ENCODE measurements at places on chromosomes 6 and 20.
A peak's percentile ranks its signal among the peaks of the same experiment; 100 is the strongest.

DNA sequence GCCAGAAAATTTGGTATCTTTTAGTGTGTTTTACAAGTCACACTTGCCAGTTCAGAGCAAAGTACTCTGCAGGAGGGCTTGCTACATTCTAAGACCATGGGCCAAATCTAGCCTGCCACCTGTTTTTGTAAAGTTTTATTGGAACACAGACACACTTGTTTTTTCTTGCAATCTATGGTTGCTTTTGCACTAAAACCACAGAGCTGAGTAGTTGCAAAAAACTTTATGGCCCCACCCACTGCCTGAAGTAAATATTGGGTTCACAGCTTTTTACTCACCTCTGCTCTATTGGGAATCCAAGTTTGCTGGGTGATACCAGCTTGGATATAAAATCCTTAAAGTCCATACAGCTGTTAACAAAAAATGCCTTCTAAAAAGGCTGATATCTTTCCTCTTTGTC lies 109.0 kb downstream of the ZFP64 start:
- no peak for DNase-seq

DNA sequence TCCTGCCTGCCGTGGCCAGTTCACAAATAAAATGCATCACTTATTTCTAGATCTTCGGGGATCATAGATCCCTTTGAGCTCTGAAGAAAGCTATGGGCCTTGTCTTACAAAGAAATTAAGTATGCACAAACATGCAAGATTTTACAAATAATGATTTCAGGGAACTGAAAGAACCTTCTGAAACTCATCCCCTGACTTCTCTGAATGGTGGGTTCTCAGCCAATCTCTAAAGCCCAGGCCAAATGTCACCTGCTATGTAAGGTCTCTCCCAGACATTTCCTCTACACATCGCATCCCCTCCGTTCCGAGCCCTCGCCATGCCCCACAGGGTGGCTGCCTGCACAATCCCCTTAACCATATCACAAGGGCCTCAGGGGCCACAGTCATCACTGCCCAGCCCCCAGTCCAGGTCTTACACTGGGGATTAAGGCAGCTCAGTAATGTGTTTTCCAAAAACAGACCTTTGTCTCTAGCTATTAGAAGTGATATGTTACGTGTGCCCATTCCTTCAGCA lies 16.1 kb upstream of the ANKRD60 start:
- no peak for DNase-seq

DNA sequence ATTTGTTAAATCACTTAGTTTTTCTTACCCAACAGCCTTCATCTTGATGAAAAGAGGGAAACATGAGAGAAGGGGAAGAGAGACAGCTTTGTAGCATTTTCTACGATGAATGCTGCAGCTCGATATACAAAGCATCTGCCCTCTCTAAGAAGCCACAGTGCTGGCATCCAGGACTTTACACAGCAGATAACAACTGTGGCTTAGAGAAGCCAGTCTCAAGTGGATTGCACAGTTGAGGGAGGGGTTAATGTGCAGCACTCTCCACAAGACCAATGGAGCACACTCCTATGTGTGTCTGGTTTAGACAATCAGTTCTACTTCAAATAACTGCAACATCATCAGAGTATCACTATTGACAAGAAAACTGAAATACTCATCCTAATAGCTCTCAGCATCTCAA lies 5.8 kb downstream of the C6orf120 start:
- DNase-seq: no peak

- DNase-seq: peak; percentile 44
Measured at GRCh38 chr6:149488815-149489214, 4.0 kb upstream of the ZC3H12D start.

DNA sequence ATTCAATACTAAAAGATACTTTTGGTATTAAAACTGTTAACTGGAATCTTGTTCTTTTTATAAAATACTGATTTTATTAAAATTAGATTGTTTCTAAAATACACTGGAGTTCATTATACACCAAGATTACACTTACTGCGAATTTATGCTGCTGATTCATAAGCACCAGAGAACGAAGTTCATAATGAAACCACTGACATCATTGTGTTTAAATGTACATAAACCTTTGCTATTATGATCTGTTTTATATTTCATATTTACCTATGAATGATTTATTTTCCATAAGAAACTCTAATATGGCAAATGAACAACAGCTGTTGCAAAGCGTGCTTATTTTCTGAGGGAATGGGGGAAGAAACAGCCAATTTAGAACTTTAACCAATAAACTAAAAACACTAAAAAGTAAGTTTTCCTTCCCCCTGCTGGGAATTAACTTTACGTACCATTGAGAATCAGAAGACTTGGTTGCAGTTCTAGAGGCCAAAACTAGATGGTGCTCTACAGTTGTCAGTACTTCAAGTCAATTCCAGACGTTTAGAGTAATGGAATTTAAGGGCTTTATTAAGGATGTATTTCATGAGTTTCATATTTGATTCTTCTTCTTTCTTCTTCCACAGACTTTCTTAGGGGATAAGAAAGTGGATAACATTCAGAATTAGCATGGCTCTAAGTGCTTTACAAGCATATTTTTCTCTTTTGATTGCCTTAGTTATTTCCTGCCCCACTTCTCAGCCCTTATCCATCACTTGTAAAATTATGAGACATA lies 30.8 kb upstream of the COL19A1 start:
- no peak for DNase-seq

GRCh38 chr6:17740559-17741220 lies 34.0 kb upstream of the NUP153 start:
- DNase-seq: no peak

GRCh38 chr20:47654370-47654769 lies 130.9 kb downstream of the SULF2 start:
- DNase-seq: no peak

GRCh38 chr6:16296061-16296670 lies 57.8 kb downstream of the GMPR start:
- no peak for DNase-seq

DNA sequence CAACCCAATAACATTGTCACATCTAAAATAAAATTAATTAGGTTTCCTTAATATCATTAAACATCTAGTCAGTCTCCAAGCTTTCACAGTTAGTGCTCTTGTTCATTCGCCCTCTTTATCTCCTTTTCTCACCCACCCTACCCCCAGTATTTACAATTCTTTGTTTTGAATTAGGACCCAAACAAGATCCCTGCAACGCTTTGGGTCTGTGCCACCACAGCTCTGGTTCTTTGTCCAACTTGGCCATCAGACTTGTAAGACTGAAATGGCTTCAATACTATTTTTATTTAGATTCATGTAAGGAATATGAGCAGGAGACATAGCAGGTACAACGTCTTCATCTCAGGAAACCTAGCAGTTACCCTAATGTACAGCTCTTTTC lies 276.5 kb downstream of the CDKAL1 start:
- DNase-seq: no peak

All from activated CD4-positive, alpha-beta T cell treated with anti-CD3 and anti-CD28 coated beads for 1 hour (primary cell).